Activated CD4-positive, alpha-beta T cell treated with anti-CD3 and anti-CD28 coated beads for 36 hours (primary cell): ENCODE measurements at places on chromosomes 7 and 10.

DNA sequence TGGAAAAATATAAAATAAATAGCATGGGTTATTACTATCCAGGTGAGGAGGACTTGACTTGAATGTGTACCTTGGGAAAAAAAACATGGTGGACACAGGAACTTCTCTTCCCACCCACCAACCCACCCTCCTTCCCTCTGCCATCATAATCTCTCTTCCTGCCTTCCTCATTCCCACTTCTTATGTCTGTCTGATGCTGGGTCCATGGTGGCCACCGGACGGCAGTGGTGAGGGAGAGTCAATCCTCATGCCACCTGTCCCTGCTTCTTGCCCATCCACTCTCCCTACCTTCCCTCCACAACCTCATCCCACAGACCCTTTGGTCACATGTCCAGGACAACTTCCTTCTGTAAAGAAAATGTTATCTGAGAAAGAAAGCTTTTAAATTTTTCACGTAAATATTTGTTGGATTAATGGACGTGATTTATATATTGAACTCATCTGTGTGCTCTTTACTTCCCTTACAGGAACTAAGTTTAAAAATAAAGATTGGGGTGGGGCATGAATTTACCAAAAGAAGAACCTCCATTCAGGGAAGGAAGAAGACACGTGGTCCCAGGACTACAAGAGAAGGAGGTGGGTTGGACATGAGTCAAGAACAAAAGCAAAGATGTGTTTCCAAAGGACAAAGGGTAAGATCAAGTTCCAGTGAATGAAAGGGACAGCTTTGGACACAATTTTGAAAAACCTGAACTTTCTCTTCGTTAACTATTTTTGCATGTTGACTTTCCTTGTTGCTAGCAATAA is 104.5 kb downstream of the PIP4K2A start:
- DNase-seq = no peak

- DNase-seq = no peak
Measured at GRCh38 chr10:79192677-79193003, 123.9 kb downstream of the ZMIZ1 start.

DNA sequence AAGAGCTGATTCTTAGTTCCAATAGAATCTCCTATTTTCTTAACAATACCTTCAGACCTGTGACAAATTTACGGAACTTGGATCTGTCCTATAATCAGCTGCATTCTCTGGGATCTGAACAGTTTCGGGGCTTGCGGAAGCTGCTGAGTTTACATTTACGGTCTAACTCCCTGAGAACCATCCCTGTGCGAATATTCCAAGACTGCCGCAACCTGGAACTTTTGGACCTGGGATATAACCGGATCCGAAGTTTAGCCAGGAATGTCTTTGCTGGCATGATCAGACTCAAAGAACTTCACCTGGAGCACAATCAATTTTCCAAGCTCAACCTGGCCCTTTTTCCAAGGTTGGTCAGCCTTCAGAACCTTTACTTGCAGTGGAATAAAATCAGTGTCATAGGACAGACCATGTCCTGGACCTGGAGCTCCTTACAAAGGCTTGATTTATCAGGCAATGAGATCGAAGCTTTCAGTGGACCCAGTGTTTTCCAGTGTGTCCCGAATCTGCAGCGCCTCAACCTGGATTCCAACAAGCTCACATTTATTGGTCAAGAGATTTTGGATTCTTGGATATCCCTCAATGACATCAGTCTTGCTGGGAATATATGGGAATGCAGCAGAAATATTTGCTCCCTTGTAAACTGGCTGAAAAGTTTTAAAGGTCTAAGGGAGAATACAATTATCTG is 1.6 kb downstream of the LRRTM3 start:
- no peak for DNase-seq

DNA sequence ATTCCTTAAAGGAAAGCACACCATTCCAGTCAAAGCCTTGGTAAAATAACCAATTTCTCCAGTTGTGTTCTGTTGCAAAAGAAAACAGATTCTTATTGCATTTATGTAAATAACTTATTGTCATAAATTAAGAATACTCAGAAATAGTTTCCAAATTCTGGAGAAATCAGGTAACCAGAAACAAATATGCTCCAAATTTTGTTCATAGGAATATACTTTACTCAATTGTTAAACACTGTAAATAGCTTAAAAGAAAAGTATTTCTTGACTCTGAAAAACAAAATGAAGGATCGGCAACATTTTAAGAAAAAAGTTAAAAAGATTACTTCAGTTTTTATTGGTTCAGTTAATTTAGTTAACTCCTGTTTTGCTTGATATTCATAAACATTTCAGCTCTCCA is 67.1 kb upstream of the PIK3CG start:
- DNase-seq = no peak

DNA sequence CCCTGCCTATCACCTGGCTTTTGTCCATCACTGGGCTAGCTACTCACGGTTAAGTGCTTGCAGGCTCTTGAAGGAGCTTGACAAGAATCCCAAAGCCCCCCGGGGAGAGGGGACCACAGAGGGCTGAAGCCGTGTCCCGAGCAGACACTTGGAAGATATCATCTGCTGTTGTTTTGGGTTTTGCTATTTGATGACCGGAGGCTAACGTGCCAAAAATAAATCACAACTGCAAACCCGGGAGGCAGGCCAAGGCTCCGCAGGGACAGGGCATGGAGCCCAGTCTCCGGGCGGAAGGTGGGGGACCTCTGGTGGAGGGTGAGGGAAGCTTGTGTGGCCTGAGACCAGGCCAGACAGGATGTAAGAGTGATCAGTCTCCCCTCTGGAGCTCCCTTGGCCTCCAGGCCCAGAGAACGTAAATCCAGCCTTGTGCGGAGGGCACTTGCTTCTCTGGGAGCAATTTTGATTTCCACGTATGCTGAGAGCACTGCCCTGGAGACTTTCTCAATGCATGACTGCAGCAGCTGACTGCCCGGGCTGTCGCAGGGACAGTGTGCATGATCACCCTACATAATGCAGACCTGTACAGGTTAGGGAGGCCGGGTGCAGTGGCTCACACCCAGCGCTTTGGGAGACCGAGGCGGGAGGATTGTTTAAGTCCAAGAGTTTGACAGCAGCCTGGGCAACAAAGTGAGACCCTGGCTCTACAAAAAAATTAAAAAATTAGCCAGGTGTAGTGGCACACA is at the start of gene PHKG1:
TSS of gene PHKG1 (minus strand) at position 164 of the 743 bp plus-strand sequence. CDS start 4,011 bp downstream, outside the sequence.
- DNase-seq = no peak

GRCh38 chr10:104608091-104608828 is 32.8 kb upstream of the SORCS3 start:
- DNase-seq = no peak

DNA sequence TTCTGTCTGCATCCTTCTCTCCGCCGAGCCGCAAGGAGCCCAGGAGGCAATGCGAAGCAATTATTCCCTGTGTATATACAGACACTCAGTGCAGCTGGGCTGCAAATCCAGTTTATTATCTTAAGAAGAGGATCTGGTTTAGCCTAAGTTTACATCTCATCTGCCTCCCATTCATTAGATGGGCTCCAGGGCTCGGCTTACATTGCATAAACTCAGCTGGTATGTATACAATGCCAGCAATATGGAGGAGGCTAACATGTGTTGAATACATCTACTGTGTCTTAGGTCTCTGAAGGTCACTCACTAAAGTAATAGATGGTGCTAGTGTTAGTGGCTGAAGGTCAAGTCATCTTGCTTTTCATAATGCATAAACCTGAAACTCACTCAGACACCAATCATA is 996.8 kb downstream of the KCNMA1 start:
- DNase-seq = no peak

DNA sequence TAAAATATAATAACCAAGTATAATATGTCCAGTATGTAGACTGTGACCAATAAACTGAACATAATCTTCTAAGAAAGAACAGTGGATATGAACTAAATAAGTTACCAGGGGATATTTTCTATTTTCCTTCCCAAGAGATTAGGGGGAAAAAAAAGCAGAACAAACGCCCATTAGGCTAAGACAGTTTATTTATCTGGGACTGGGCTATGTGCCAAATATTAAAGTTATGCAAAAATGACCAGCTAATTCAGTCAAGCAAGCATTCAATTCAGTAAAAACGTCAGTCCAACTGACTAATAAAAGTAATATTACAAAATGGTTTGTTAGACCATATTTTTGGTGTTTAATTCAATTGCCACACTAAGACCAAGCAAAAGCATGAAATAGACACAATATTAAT is 122.2 kb downstream of the TSPAN12 start:
- DNase-seq = no peak

DNA sequence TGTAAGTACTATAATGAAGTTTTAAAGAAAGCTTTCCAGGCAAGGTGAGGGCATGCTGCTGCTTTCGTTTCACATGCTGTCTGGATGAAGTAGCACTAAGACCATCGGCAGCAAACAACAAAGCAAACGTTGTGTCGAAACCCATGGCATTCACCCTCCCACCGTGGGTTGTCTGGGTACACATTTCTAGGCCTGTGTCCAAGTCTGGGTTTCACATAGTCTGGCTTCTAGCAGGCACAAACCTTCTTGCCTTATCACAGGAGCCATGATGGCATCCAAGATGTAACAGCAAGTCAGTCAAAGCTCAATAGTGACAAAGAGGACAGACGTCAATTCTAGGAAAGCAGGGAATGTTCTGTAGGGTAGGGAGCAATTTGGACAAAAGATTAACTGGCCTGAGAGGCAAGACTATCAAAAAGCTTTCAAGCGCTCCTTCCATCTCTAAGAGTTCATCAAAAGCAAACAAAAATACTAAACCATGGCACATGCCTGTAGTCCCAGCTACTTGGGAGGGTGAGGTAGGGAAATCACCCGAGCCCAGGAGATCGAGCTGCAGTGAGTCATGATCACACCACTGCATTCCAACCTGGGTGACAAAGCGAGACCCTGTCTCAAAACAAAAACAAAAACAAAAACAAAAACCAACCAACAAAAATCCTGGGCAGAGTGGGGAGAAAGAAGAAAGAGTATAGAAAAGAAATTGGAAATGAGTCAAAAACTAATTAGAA is 42.7 kb downstream of the PAXIP1 start:
- no peak for DNase-seq

- DNase-seq = no peak
Measured at GRCh38 chr7:24825931-24826661, 68.8 kb upstream of the GSDME start.
